Chondrocyte (in vitro differentiated cells): ENCODE measurements at places on chromosomes 6 and 20. TPM values are rescaled to one million over a fixed set of nuclear protein-coding genes. Genes with fewer than 3 reads are reported as not detected.

GRCh38 chr6:123017104-123017682, 21.2 kb downstream of the CLVS2 start:
- DNase-seq, result no peak

- DNase-seq, result no peak
Observed at GRCh38 chr6:18388942-18389341, 1.8 kb downstream of the RNF144B start.

GRCh38 chr6:6494677-6495076, 93.8 kb upstream of the LY86 start:
- DNase-seq, result no peak

DNA sequence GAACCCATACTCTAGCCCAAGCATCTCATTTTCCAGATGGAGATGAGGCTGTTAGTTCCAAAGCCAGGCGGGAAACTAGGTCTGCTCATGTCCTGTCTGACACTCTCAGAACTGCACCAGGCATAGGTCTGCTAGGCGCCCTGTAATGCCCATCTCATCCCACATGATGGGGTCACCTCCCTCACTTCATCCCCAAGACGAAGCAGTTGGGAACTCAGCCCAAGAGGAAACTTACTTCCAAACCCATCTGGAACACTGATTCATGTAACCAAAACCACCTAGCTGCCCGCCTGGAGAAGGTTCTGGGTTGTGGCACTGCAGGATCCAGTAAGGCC, 119.4 kb upstream of the PRND start:
- DNase-seq, result no peak

- no peak for DNase-seq
Observed at GRCh38 chr6:55286824-55287223, 40.4 kb upstream of the GFRAL start.

GRCh38 chr6:16135066-16135465, 6.2 kb downstream of the MYLIP start:
- no peak for DNase-seq

GRCh38 chr6:169907419-169908115, 156.1 kb downstream of the ERMARD start:
- no peak for DNase-seq

- DNase-seq, result no peak
Observed at GRCh38 chr6:153941768-153942167, 97.3 kb upstream of the OPRM1 start.

DNA sequence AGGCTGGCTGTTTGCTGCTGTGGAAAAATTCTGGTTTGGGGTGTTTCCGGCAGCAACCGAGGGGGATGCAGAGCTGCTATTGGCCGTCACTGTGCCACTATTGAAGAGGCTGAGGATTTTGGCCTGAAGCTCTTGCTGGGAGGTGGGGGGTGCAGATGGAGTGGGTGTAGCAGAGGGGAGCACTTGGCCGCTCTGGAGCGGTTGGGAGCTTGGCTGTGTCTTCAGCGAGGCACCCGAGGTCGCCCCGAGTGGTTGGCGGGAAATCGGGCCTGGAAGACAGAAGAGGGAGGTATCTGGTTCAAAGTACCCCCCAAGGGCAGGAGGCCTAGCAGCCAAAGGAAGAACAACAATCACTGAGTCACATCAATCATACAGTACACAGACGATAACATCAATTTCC, 27.1 kb downstream of the NCOA5 start:
- DNase-seq, result peak; percentile 64

DNA sequence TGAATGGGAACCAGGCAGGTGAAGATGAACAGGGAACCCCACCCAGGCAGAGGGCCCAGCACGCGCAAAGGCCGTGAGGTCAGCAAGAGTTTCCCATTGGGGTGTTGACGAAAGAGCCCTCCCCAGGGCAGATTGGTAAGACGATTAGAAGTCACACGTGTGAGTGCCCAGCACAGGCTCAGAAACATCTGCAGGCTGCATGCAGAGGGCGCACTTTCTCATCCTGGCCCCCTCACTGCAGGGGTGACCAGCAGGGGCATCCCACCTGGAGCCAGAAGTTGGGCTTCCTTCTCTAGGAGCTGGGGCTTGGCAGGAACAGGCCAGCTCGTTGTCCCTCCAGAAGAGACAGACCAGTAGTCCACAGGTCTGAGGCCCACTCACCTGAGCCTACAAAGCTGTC, 38.4 kb downstream of the VSTM2L start:
- no peak for DNase-seq

DNA sequence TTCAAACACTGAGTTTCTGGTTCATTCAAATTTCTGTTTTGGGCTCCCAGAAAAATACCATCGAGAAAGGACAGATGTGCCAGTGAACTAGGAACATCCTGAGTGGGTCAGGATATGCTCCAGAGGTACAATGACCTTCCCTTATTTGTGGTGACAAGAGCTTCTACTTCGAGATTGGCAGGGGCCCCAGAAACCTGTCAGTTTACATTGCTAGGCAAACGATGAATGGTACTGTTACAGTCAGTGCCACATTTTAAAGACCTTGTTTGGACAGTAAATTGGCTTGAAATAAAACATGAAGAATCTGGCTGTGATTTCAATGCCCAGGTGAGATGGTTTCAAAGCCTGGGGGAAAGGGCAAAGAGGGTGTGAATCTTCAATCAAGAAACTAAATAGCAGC, 454.5 kb upstream of the ID4 start:
- DNase-seq, result no peak

The KCNQ5 gene
- total RNA-seq, result 4.1 to 4.7 TPM (median 4.5 TPM) in 3 replicates
